ENCODE measurements at places on chromosomes 1 and 21. TPM values are rescaled to one million over a fixed set of nuclear protein-coding genes. Genes with fewer than 3 reads are reported as not detected.

The NOS1AP gene
- 5.3 TPM for total RNA-seq

The SIKE1 gene
- total RNA-seq = 12.8 TPM

The GUCA2A gene
- total RNA-seq = not detected

The SAMD13 gene
- 5.7 TPM for total RNA-seq

The INAVA gene
- 8.5 TPM for total RNA-seq

The PTCH2 gene
- total RNA-seq = 3.1 TPM

The TSPEAR gene
- total RNA-seq = 0.51 TPM

The TOMM20 gene
- total RNA-seq = 149 TPM

The PEA15 gene
- 85.0 TPM for total RNA-seq

The JAM2 gene
- 35.9 TPM for total RNA-seq

The PMVK gene
- 2.6 TPM for total RNA-seq

The PRAMEF12 gene
- not detected for total RNA-seq

The USP1 gene
- total RNA-seq = 16.9 TPM

The TFF2 gene
- total RNA-seq = not detected
